ENCODE measurements at places on chromosomes 7 and 10.

GRCh38 chr10:27716521-27716920, 29.1 kb downstream of the MKX start:
- DNase-seq = no peak

GRCh38 chr7:154871507-154871906, 131.4 kb downstream of the PAXIP1 start:
- DNase-seq = peak; percentile 16

DNA sequence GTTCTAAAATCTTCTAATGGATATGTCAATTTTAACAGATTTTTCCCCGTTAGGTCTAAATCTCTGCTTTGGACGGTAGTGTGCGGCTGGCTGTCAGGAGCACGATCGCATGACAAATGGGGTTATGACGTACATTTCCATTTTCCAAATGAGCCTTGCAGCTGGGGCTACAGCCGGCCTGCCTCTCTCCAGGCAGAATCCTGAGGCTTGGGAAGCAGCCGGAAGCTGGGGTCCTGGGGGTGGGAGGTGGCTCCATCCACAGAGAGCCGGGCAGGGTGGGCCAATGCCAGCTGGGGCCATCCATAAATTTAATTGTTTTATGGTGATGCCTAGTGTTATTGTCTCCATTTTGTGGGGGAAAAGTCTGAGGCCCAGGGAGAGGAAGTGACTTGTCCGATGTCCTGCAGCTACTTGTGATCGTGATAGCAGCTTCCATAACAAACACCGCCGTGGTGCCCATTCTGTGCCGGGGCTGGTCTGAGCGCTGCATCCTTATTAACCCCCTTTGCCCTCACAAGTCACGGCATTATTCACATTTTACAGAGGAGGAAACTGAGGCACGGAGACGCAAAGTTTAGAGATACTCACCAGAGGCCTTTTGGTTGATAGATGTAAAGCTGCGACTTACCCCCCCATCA, 53.0 kb upstream of the EBF3 start:
- DNase-seq = no peak

GRCh38 chr7:128378637-128379036, 17.1 kb upstream of the PRRT4 start:
- DNase-seq = no peak

- DNase-seq = no peak
Measured at GRCh38 chr10:35191523-35191922, 64.9 kb downstream of the CREM start.

GRCh38 chr10:28987555-28988320, 301.1 kb upstream of the LYZL1 start:
- no peak for DNase-seq

- no peak for DNase-seq
Measured at GRCh38 chr10:31623947-31624346, 304.7 kb downstream of the ARHGAP12 start.

DNA sequence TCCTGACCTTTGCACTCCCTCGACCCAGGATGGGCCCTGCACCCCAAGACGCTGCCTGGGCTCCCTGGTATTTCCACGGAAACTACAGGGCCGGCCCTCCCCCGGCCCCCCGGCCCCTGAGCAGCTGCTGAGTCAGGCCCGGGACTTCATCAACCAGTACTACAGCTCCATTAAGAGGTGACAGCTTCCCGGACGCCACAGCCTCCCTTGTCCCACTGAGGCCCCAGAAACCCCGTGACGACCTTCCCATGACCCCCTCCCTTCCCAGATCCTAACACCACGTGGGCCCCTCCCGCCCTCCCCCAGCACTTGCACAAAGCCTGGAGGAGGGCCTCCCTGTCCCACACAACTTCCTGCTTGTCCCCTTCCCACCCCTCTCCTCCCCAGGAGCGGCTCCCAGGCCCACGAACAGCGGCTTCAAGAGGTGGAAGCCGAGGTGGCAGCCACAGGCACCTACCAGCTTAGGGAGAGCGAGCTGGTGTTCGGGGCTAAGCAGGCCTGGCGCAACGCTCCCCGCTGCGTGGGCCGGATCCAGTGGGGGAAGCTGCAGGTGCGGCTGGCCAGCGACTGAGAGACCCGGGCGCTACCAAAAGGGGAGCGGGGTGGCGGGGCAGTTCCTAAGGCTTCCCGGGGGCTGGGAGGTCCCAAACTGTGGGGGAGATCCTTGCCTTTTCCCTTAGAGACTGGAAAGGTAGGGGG, 5.7 kb downstream of the NOS3 start:
- DNase-seq = no peak

DNA sequence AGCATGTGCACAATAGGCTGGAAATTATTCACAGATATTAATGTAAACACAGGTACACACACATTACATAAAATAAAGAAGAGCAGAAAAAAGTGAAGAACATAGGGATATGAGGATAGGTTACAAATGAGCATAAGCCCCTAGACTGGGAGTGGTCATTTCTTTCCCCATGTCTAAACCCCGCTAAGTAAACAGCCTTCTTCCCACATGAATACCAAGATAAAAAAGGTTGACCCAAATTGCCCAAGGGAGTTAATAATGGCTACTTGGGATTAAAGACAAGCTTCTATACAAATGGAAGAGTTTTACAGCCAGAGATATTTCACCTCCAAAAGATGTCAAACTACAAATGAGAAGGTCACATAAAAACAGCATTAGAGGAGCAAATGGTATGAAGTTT, 527.1 kb upstream of the CELF2 start:
- no peak for DNase-seq

DNA sequence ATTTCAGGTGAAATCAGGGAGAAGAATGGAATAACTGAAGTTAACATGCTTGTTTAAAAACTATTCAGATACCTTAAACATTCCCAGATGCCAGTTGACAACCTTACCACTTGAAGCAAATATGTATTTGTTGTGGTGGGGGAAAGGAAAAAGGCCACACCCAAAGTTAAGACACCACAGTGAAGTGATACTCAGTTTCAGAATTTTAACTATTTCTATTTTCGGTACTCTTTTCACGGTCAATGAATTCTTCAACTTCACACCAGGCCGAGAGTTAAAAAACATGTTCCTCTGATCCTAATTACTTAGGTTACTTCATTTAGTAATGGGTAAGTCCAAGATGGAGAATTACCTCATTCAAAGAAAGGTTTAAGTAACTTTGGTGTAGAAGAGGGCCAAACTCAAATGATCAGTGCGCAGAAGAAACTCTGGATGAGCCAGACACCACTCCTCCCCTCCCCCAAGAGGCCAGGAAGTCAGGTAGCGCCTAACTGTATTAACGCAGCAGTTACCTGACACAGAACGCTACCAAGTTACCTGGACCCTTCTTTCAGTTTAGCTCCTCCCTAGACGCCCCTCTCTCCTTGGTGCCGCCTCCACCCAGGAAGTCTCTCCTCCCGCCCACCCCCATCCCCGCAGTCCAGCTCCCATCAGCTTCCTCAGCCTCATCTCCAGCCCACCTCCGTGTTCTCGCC, 700 bp downstream of the MTPN start:
- no peak for DNase-seq

- DNase-seq = no peak
Measured at GRCh38 chr10:111221682-111222480, 145.1 kb downstream of the ADRA2A start.

DNA sequence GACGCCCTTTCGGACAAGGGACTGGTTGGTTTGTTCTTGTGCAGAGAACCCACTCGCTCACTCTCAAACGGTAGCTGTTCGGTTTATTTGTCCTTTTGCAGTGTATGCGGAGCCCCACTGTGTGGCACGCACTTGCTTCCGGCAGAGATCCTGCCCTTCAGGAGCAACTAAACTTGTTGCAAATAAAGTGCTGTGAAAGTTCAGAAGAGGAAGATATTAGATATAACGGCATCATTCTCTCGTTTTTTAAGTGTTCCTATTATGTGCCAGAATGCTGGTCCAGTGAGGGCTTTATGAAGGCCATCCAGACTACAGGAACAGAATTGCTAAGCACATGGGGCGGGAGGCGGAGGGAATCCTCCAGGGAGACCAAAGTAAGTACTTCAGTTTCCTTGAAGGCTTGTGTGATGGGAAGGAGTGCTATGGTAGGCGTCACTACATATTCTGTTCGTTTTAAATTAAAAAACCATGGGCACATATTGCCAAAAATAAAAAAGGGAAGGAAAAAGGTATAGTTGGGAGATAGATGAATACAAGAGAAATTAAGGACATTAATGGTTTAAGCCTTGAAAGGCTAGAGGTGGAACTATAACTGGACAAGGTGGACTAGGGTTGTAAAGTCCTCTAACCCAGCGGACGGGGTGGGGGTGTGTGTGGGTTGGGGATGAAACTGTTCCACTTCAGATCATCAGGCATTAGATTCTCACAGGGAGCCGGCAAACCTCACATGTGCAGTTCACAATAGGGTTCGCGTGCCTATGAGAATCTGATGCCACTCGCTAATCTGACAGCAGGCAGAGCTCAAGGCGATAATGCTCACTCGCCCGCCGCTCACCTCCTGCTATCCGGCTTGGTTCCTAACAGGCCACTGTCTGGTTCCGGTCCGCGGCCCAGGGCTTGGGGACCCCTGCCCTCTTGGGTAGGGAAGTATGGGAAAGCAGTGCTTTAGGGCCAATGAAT, 704 bp upstream of the ERLIN1 start:
- no peak for DNase-seq

DNA sequence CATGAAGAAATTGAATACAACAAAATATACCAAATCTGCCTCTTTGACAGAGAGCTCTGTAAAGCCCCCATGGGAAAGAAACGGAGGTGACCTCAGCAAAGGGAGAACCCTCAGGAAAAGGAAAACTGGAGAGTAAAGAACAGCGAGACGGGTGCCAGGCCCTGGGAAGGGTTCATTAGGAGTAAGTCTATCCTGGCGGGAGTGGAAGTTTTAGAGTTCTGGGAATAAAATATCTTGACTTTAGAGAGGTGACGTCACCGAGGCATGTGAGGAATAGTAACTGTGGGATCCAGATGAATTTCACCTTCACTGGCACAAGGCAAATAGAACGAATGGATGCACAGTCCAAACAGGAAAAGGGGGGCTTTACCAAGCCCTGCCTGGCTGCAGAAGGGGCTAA, 362.8 kb upstream of the IGFBP3 start:
- no peak for DNase-seq

DNA sequence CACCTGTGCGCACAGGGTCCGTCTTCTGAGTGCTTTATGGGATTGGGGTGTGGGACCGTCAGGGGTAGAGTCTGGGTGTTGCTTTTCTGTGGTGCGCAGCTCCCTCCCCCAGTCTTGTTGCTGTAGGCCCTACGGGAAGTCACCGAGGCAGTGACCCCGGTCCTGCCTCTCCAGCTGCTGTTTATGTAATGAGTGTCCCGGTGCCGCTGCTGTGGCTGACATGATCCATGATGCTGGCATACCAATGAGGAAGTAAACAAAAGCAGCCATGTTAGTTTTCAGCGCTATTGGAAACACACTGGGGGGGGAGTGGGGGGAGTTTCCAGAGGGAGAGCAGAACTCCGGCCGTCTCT, 1.1 kb downstream of the TRIM8 start:
- DNase-seq = no peak

GRCh38 chr10:35643151-35644049, 1.3 kb upstream of the FZD8 start:
- peak; percentile 82 for DNase-seq

GRCh38 chr7:155992538-155992937, 180.3 kb upstream of the SHH start:
- DNase-seq = no peak

GRCh38 chr10:118272149-118272721, 69.9 kb downstream of the FAM204A start:
- no peak for DNase-seq

DNA sequence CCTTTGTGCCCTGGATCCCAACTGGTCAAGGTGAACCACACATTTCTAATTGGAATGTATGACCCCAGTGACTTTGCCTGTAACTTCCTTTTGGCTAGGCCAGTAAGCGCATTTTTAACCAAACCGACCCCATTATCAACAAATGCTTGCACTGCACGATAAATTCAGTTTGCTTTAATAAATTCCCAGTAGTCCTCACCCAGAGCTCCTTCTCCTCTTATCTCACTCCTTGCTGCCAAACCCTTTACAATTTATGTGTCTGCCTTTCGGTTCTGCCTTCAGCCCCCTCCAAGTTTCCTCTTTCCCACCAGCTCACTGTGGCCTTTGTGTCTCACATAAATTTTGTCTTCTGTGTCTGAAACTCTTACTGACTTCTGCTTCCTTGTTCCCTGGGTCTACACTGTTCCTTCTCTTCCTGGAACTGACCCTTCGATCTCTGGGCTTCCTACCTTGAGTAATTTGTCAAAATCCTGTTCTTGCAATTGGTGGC, 59.0 kb downstream of the TBXAS1 start:
- no peak for DNase-seq

DNA sequence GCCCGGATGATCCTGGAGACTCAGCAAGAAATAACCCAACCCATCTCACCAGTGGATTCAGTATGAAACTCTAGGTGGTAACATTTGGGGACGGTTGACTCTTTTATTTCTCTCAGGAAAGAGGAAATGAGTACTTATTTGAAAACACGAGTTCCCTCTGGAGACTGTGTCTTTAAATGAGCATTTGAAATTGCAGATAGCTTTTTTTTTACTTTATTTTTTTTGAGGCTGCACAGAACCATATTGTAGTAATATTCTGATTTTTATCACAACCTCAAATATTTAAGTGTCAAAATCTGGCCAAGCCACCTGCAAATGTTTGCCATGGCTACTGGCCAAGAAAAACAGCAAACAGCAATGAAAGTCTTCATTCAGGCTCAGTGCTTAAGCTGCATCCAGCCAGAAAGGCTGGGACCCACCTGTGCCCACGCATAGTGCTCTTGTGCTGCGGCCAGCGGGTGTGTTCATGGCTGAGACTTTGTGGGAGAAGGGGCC, 160.8 kb downstream of the CREB5 start:
- DNase-seq = peak; percentile 82

- DNase-seq = no peak
Measured at GRCh38 chr7:73746378-73746777, 7.8 kb upstream of the ABHD11 start.

DNA sequence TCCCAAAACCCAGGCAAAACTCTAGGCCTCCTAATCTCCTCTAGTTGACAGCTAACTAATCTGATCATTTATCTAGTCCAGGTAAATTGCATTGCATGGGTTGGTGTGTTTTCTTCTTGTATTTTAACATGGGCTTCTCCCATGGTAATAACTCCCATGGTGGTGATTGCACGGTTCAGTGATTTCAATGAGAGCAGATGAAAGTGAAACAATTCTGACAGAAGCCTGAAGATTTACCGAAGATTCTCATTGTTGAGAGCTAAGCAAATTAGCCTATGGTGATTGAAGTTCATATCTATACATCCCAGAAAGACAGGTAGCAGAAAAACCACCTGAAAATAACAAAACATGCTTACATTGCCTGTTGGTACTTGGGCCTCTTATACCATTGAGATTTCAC, 26.6 kb upstream of the LIPN start:
- no peak for DNase-seq

- DNase-seq = no peak
Measured at GRCh38 chr7:138483531-138483930, 23.5 kb downstream of the TRIM24 start.

GRCh38 chr7:36286226-36286625, 103.4 kb upstream of the ANLN start:
- no peak for DNase-seq
